ENCODE measurements at places on chromosomes 7 and 10.
A peak's percentile ranks its signal among the peaks of the same experiment; 100 is the strongest.

DNA sequence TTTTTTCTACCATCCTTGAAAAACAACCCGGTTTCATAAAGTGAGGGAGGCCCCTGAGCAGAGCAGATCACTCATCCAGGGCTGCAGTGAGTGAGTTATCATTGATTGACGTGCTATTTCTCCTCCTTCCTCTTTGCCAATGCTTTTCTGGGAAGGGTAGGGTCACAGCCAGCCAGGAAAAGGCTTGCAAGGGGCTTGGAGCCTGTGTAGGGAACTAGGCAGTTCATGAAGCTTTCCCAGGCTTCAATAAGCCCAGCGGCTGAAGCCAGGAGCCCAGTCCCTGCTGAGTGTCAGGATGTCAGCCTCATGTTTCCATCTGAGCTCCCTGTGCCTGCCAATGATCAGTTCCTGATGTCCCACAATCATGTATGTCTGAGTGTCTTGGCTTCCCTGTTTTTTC, 584.7 kb downstream of the GALNT17 start:
- no peak for DNase-seq

- DNase-seq, result no peak
Observed at GRCh38 chr7:129989466-129989865, 36.7 kb upstream of the UBE2H start.

- DNase-seq, result peak; percentile 13
Observed at GRCh38 chr7:116195451-116195850, 14.9 kb upstream of the TES start.

- peak; percentile 54 for DNase-seq
Observed at GRCh38 chr7:142629588-142630260, 119.5 kb upstream of the PRSS1 start.

DNA sequence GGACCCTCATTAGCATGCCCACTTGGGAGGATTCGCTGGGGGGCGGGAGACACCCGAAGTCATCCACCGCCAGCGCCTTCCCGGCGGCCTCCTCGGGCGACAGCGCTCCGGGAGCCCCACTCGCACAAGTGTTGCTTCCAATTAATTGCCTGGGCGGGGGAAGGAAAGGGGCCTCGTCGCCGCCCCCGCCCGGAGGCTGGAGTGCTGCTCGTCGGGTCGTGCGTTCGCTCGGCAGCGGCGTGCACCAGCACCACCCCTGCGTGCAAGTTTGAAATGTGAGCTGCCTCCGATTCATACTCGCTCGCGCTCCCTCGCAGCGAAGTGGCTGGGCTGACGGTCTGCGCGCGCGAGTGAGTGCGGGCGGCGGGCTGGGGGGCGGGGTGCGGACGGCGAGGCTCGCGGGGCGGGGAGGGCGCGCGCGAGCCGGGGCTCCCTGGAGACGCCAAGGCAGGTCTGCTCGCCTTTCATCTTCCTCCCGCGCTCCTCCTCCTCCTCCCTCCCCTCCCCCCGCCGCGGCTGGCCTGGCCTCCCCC, 104.6 kb upstream of the PPIF start:
- DNase-seq, result peak; percentile 83

GRCh38 chr10:113234481-113234880, 284.4 kb downstream of the TCF7L2 start:
- DNase-seq, result no peak

GRCh38 chr10:29229258-29229705, 59.6 kb upstream of the LYZL1 start:
- no peak for DNase-seq
